Aortic smooth muscle cell (primary cell): ENCODE measurements at places on chromosomes 6 and 20. TPM values are rescaled to one million over a fixed set of nuclear protein-coding genes. Genes with fewer than 3 reads are reported as not detected.

The CHMP4B gene
- 38.0 and 58.0 TPM in 2 replicates for total RNA-seq

The STMN3 gene
- 13.7 and 22.9 TPM in 2 replicates for total RNA-seq

The GABRR1 gene
- not detected in 2 replicates for total RNA-seq

The KIFC1 gene
- total RNA-seq: 10.3 and 18.8 TPM in 2 replicates

The FOXC1 gene
- total RNA-seq: 29.8 and 36.5 TPM in 2 replicates

The AHCY gene
- 77.3 and 86.5 TPM in 2 replicates for total RNA-seq

The MATN4 gene
- not detected in 2 replicates for total RNA-seq

The SYTL3 gene
- total RNA-seq: 1.7 and 2.8 TPM in 2 replicates

The OOEP gene
- not detected in 2 replicates for total RNA-seq

The DEFB123 gene
- total RNA-seq: not detected in 2 replicates

The SLC22A2 gene
- total RNA-seq: 0.13 TPM in 1 of 2 replicates, not detected in the other

The ADTRP gene
- 0.66 and 2.6 TPM in 2 replicates for total RNA-seq

The FAM162B gene
- 0.40 TPM in 1 of 2 replicates, not detected in the other for total RNA-seq

The ELOVL2 gene
- not detected in 2 replicates for total RNA-seq

The TPX2 gene
- 37.1 and 41.0 TPM in 2 replicates for total RNA-seq

The BANF2 gene
- total RNA-seq: not detected in 2 replicates

The MCM8 gene
- 6.7 and 11.2 TPM in 2 replicates for total RNA-seq

The NKX2-2 gene
- total RNA-seq: not detected in 2 replicates

The CDKAL1 gene
- total RNA-seq: 13.9 and 16.2 TPM in 2 replicates

The EDN1 gene
- total RNA-seq: 5.2 and 28.5 TPM in 2 replicates

The TBX18 gene
- total RNA-seq: 31.6 and 34.4 TPM in 2 replicates

The HLA-DPB1 gene
- 14.3 and 20.3 TPM in 2 replicates for total RNA-seq

The SPATA25 gene
- 1.4 and 1.5 TPM in 2 replicates for total RNA-seq

The DDO gene
- total RNA-seq: 5.5 and 6.0 TPM in 2 replicates

The CHRNA4 gene
- total RNA-seq: not detected in 2 replicates

The CTAGE9 gene
- total RNA-seq: not detected in 2 replicates

The DEFB128 gene
- total RNA-seq: not detected in 2 replicates

The SLC52A3 gene
- total RNA-seq: not detected in 2 replicates

The SLC25A27 gene
- 4.4 and 6.4 TPM in 2 replicates for total RNA-seq

The KIAA1755 gene
- 5.8 and 10.0 TPM in 2 replicates for total RNA-seq

The VEGFA gene
- 15.9 and 39.5 TPM in 2 replicates for total RNA-seq

The TMC2 gene
- total RNA-seq: not detected in 2 replicates

The NRM gene
- 2.2 and 3.1 TPM in 2 replicates for total RNA-seq
